ENCODE measurements at places on chromosomes 6 and 20.

DNA sequence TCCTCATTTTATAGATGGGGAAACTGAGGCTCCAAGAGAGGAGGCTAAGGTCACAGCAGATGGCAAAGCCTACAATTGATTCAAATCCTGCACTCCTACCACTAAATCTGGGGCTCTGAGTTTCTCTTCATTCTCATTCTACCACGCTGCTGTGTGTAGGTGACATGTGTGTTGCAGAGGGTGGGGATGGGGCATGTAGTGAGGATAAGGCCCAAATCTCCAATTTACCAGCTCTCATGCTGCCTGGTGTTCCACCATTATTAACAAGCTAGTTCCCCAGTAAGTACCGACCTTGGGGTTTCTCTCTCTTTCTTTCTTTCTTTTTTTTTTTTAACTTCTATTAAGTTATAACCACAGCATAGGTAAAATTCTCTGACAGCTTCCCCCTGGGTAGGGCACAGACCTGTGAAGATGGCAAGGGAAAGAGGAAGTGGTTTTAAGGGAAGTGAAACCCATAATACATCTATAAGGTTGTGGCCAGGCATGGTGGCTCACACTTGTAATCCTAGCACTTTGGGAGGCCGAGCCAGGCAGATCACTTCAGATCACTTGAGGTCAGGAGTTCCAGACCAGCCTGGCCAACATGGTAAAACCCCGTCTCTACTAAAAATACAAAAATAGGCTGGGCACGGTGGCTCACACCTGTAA is 13.0 kb upstream of the MATN4 start:
- no peak for DNase-seq

- DNase-seq = no peak
Measured at GRCh38 chr6:46175976-46176375, 5.2 kb upstream of the ENPP5 start.

- no peak for DNase-seq
Measured at GRCh38 chr6:65745614-65746013, 38.6 kb upstream of the EYS start.

- DNase-seq = no peak
Measured at GRCh38 chr6:74439123-74439811, 743.3 kb downstream of the CD109 start.

DNA sequence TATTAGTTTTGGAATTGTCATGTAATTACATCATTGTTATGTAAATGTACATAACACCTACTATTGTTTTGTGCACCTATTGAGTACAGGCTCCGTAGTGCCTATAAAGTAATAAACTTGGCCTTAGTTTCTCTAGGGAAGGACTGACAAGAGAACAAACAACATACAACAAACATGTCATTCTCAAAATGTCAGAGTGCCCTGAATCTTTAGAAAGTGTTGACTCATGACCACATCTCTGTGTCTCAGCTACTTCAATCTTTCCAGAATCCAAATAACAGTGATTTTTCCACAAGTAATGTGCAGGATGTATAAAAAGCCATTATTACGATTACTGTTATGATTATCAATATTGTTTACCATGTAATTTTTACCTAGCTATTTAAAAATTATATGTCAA is 17.2 kb downstream of the LAMP5 start:
- no peak for DNase-seq

- DNase-seq = no peak
Measured at GRCh38 chr20:32302507-32302872, 25.0 kb downstream of the KIF3B start.

- no peak for DNase-seq
Measured at GRCh38 chr6:23823421-23823820, 302.6 kb upstream of the NRSN1 start.

- DNase-seq = no peak
Measured at GRCh38 chr20:37385659-37386504, 39.9 kb downstream of the SRC start.

GRCh38 chr20:5652626-5653553 is 97.3 kb upstream of the SHLD1 start:
- no peak for DNase-seq

- no peak for DNase-seq
Measured at GRCh38 chr6:2921520-2922115, 18.5 kb upstream of the SERPINB9 start.

- DNase-seq = no peak
Measured at GRCh38 chr6:83984411-83984810, 49.2 kb upstream of the MRAP2 start.

DNA sequence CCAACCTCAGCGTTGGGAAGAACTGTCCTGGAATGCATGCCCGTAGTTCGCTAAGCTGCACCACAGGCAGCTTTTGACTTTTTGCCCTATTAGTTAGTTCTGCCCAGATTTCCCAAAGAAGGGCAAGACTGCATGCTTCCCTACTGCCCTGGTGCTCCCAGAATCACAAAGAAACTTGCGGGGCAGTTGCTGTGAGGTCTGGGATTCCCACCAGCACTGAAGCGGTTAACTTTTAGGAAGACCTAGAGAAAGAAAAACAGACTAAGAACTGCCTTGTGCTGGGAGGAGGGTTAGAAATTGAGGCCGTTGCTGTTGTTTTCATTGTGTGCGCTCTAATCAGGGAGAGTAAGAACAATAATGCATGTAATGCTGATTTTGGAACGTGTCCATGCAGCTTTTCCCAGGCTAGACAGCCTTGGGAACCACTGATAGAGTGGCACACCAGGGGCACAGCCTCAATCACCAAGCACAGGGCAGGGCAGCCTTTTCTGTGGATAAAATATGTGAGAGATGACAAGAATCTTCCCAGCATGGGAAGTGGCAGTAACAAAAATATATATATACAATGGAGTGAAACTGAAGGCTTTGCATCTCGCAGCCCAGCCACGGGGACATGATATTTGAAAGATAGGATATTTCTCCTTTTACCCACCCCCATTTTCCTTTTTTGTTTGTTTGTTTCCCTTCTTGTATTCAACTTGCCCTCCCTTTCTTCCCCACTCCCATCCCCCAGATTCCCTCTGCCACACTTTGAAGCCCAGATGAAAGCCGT is 137.7 kb upstream of the HEY2 start:
- DNase-seq = no peak

DNA sequence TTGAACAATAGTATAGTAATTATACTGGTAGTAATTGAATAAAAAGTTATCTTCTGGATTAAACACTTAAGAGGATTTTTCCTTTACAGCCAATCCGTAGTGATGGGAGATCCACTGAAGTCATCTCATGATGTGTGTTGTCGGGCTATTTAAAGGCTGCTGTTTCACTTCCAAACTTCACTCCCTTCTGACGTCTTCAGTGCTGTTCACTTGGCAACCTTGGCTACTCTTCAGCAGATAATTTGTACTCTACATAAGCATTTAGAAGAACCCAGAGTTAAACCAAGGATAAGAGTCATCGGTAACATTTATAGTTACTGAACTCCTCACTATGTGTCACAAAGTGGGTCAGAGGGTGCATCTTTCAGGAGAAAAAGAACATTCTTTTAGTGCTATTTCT is 179.1 kb upstream of the EYA4 start:
- DNase-seq = no peak

DNA sequence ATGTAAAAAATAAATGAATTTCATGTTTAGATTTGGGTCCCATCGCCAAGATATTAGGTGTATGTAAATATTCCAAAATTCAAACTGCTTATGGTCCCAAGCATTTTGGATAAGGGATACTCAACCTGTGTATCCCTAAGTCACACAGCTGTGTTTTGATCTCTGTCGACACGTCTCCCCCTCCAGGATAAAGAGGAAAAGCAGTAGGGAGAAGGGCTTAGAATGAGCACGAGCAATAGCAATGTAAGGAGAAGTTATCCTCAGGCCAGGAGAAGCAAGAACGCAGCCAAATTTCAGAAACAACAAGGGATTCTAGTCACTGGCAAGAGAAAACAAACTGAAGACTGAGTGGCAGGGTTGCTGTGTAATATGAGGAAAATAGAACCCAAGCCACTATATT is 181.2 kb downstream of the AIG1 start:
- no peak for DNase-seq

DNA sequence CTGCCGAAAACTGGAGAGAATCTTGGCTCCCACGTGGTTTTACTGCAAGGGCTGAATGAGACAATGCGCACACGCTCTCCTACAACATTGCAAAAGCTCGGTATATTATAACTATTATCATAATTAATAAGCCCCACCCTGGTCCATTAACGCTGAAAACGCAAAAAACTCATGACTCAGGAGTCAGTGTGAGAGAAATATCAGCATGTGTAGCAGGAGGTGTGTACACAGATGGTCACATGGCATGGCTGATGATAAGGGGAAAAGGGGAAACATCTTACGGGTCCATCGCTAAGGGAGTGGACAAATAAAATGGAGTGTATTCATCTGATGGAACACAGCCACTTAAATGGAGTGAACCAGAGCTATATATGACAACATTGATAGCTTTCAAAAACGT is 29.2 kb downstream of the CDH22 start:
- DNase-seq = no peak

DNA sequence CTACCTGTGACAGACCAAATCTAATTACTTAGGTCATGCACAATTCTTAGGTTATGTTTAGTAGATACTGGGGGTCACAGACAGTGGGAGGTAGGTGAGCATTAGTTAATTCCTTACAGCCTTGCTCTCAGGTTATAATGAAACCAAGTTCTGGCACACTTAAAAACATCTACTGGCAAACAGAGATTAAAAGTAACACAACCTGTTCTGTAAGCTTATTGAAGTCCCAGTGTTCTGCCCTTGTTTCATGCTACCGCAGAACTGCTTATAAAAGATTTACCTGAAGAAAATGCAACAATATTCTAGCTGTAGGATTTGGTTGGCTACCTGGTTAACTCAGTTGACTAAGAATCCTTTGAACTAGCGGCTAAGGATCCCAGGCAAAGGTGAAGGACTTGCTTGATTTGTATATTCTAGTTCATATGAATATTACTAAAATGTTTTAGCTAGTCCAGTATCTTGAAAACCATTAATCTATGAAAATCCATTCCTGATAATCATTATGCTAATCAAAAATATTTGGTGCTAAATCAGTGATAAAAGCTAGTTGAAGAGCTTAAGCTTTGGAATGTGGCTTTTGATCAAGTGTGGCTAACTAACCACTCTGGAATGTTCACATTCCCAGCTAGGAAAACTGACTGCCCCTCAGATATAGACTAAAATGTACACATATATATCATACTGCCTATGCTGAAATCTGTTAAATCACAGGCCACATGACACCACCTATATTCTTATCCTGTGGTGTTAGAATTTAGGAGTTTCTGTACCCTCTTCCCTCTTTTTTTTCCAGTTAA is 7.2 kb downstream of the PEX3 start:
- no peak for DNase-seq

- DNase-seq = no peak
Measured at GRCh38 chr6:136811272-136811671, 11.1 kb upstream of the PEX7 start.

GRCh38 chr6:159151266-159151855 is 17.8 kb upstream of the FNDC1 start:
- peak; percentile 39 for DNase-seq

DNA sequence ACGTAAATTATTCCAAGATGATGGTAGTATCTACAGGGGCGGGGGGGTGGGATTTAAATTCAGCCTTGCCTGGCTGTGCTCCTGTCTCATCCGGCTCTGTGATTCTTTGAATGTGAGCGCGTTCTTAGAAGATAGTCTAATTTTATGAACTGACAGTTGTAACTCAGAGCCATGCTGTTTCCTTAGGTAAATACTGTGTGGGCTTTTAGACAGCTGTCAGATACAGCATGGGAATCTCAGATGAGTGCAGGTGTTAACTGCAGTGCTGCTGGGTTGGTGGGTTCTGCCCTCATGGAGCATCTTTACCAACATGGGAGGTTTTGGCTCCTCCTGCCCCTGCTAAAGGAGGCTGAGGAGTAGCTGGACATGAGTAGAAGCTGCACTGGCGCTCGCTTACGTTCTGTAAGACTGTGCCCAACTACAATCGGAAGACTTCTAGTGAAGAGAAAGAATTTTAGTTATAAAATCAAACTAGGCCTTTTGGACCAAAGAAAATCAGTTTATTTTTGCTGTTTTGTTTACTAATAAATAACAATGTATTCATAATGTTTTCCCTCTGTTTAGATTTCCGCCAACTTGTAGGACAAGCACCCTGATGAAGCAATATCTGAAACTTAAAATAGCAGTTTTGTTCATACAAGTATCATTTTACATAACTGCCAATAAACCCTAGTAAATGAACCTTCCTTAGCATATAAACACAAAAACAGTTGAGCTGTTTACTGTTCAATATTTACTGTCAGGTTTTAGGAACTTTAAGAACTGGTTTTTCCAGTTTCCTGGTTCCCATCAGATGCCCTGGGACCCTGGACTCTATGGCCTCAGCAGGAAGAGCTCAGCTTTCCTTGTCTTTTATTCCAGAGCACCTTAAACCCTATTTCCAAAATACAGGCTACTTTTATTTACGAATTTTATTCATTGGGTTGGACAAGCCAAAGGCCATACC is 66.1 kb downstream of the FAM120B start:
- DNase-seq = no peak

DNA sequence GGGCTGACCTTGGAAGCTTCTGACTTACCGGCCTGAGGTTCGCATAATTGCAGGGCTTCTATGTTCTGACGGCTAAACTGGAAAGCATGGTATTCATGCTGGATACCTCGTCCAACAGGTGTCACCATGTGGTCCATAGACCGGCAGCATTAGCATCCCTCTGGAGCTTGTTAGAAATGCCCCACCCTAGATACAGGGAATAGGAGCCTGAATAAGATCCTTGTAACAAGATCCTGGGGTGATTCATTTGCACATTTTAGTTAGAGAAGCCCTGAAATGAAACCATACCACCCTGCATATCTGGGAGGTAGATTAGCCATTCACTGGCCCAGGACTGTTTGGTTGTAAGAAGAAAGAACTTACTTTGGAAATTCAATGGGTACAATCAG is 77.7 kb downstream of the TMEM170B start:
- DNase-seq = no peak

GRCh38 chr20:57704245-57704644 is 5.6 kb downstream of the PMEPA1 start:
- no peak for DNase-seq

Data from activated naive CD8-positive, alpha-beta T cell treated with anti-CD3 and anti-CD28 coated beads for 36 hours (primary cell).